Suppressor macrophage treated with lipopolysaccharide for 1 hour (primary cell): ENCODE measurements at places on chromosomes 1 and 21.
A peak's percentile ranks its signal among the peaks of the same experiment; 100 is the strongest.

DNA sequence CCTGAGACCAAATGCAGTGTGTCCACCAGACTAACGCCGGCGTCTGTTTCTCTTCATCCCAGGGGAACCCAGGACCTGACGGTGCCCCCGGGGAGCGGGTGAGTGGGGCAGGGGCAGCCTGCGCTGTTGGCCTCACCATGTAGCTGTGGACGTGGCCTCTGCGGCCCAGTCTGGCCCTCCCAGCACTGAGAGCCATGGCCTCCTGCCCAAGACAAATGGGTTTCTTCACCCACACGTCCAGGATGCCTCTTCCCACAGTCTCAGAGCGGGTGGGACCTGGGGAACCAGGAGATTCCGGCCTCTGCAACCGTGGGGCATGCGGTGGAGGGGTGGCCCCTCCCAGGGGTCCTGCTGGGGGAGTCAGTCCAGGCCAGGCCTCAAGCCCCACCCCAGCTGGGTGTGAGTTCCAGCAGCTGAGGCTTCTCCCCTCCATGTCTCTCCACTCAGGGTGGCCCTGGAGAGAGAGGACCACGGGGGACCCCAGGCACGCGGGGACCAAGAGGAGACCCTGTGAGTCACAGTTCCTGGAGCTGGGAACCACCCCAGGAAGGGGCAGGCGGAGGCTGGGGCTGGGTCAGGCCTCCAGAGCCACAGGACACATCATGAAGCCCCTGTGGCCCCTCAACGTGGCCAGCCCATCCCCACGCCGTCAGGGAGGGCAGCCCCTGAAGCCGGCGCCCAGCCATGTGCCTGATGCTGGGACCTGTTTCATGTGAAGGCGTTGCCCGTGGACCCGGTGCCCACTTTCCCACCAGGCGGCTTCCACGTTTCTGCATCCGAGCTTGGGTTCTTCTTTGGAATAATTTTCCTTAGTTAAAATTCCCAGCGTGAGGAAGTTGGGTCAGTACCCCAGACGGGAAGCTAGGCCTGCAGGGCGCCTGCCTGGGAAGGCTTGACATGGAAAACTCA lies 11.0 kb downstream of the COL6A1 start:
- DNase-seq = no peak

- peak; percentile 27 for DNase-seq
These were observed 45.3 kb downstream of the HSF2BP start for GRCh38 chr21:43613755-43614638.

GRCh38 chr1:23020706-23021405 lies 1.6 kb downstream of the KDM1A start:
- no peak for DNase-seq

GRCh38 chr1:226126824-226127569 lies 59.5 kb downstream of the ACBD3 start:
- DNase-seq = no peak

DNA sequence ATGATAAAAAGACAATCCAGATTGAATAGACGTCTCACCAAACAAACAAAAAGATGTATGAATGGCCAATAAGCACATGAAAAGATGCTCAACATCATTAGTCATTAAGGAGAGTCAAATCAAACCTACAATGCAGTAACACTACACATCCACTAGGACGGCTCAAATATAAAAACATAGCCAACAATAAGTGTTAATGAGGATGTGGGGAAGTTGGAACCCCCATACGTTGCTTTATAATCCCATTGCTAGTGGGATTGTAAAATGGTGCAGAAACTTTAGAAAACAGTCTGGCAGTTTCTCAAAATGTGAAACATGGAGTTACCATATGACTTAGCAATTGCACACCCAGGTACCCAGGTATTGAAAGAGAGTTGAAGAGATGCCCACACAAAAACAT lies 14.7 kb upstream of the IL24 start:
- no peak for DNase-seq
